ENCODE measurements at places on chromosomes 11 and 22. TPM values are rescaled to one million over a fixed set of nuclear protein-coding genes. Genes with fewer than 3 reads are reported as not detected.

UBQLN3 gene
- total RNA-seq: not detected

FLRT1 gene
- not detected for total RNA-seq

DNA sequence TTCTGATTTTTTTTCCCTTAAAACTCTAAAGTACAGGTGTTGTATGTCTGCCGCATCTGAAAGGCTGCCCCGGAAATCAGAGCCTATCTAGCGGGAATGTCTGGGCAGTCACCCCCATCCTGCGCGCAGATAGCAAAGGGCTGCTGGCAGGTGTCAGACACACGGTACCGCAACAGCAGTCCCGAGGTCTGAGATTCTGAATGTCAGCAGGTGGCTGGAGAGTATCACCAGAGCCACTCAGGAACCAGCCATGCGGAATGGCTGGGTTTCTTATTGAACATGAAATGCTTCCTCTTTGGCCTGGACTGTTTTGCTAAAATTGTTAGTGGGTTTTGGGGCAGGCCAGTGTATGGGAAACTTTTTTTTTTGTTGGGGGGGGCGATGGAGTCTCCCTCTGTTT lies 53.3 kb downstream of the CERK start:
- ATAC-seq: no peak

- ATAC-seq: no peak
Measured at GRCh38 chr11:7982582-7983119, 4.5 kb upstream of the EIF3F start.

DNA sequence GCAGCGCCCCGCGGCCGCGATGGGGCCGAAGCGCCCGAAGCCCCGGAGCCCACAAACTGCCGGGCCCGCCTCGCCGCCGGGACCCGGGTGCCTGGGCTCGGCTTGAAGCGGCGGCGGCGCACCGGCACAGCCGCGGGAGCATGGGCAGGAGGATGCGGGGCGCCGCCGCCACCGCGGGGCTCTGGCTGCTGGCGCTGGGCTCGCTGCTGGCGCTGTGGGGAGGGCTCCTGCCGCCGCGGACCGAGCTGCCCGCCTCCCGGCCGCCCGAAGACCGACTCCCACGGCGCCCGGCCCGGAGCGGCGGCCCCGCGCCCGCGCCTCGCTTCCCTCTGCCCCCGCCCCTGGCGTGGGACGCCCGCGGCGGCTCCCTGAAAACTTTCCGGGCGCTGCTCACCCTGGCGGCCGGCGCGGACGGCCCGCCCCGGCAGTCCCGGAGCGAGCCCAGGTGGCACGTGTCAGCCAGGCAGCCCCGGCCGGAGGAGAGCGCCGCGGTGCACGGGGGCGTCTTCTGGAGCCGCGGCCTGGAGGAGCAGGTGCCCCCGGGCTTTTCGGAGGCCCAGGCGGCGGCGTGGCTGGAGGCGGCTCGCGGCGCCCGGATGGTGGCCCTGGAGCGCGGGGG lies 346 bp downstream of the FJX1 start:
- ATAC-seq: peak; percentile 55

DNA sequence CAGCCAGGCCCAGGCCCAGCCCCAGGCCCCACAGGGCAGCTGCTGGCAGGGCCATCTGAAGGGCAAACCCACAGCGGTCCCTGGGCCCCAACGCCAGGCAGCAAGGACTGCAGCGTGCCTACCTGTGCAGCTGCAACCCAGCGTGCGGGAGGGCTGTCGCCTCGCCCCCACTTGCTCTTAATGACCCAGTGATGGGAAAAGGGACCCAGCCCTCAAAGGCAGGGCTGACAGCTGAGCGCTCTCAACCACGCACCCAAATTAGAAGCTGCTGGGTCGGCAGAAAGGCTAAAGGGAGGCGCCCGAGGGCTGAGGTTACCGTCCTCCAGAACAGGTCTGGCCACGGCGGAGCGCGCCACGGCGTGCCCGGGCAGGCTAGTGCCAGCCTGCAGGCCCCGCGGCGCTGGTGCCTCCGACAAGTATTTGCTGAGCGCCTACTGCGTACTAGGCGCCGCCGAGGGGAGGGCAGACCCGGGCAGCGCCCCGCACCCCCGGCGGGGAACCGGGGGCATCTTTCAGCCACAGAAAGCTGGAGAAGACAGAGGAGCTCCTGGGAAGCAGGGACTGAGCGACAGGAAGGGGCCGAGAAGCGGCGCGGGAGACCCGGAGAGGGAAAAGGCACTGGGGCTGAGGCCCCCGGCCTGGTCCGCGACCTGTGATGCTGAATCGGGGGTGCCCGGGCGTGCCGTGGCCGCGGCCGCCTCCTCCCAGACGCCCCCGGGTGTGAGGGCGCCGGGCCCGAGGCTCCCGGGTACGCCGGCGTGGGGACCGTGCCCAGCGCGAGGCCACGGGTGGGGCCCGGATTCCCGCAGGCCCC lies 773 bp downstream of the HRAS start:
- peak; percentile 68 for ATAC-seq

SMC1B gene
- total RNA-seq: not detected

- ATAC-seq: no peak
Measured at GRCh38 chr11:133302056-133302455, 230.2 kb downstream of the OPCML start.

IL17REL gene
- total RNA-seq: not detected

DNA sequence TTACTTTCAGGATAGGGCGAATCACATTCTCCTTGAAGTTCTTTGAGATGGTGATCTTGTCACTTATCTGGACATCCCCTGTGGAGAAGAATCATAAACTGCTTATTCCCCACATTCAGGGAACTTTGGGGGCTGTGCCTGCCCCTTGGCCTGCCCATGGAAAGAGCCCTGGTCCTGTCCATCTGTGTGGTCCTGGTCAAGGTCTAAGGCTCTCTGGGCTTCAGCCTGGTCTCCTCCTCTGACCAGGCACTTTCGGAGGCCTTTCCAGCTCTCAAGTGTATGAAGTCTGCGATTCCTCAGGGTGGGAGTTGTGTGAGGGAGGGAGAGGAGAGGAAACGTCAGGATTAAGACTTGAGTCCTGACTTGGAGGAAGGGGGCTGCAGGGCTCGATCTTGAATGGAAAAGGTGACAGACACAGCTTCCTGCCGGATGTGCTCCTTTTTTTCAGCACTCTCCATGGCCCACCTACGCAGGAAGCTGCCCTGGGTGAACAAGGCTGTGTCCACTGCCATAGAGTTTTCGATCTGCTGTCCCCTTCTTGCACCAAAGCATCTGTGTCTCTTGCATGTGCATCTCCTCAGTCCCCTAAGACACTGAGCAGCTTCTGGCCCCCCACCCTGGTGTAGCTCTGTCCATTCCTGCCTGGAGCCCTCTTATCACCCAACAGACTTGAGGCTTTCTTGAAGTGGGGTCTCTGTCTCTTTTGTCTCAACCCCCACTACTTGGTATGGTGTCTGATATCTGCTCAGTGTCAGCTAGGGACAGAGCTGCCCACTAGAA lies 50.8 kb upstream of the PHOX2A start:
- ATAC-seq: no peak

VPREB1 gene
- not detected for total RNA-seq

- ATAC-seq: peak; percentile 0
Measured at GRCh38 chr22:29074276-29074772, 1.5 kb downstream of the KREMEN1 start.

DNA sequence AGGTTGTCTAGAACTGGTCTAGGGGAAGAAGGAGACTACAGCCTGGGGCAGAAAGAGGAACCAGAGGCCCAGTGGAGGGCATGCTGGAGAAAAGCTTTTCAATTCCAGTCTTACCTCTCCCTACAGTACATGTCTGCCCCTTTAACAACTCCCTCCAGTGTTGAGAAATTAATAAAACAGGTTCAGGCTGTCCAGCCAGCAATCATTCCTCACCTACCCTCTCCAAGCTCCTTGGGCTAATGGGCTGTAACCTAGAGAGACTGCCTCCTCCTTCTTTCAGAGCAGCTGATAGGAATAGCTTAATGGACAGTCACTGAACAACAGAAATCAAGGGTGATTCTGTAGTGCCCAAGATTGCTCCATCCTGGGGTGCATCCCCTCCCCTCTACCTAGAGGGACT lies 8.8 kb downstream of the SLC35F2 start:
- ATAC-seq: peak; percentile 94

- peak; percentile 13 for ATAC-seq
Measured at GRCh38 chr11:61495801-61496601, 12.5 kb upstream of the LRRC10B start.

KRTAP5-10 gene
- total RNA-seq: 0.16 TPM

RTN4RL2 gene
- total RNA-seq: 0.56 TPM

- ATAC-seq: peak; percentile 71
Measured at GRCh38 chr11:10604340-10604748, 35.9 kb upstream of the LYVE1 start.

All from esophagus mucosa (tissue), 1 donor.